Temporal lobe (tissue), 4 donors: ENCODE measurements at places on chromosomes 4 and X. TPM values are rescaled to one million over a fixed set of nuclear protein-coding genes. Genes with fewer than 3 reads are reported as not detected.

Gene FAT1
- 32.7 TPM for total RNA-seq

Gene ADGRG2
- total RNA-seq: 3.0 TPM

Gene NLGN3
- 34.7 TPM for total RNA-seq

Gene PCSK1N
- total RNA-seq: 79.4 TPM

Gene CCDC160
- 1.2 TPM for total RNA-seq

Gene RHOXF1
- not detected for total RNA-seq

Gene GAGE12H
- not detected for total RNA-seq

Gene KLB
- 0.25 TPM for total RNA-seq

Gene FSTL5
- 79.2 TPM for total RNA-seq

Gene GATA1
- not detected for total RNA-seq

Gene CYBB
- 4.2 TPM for total RNA-seq

Gene PAGE5
- total RNA-seq: not detected

Gene ATP2B3
- 7.1 TPM for total RNA-seq

Gene ANTXR2
- 9.6 TPM for total RNA-seq

Gene SLC34A2
- 0.25 TPM for total RNA-seq
